Smooth muscle cell of the coronary artery (primary cell): ENCODE measurements at places on chromosomes 3 and 15. TPM values are rescaled to one million over a fixed set of nuclear protein-coding genes. Genes with fewer than 3 reads are reported as not detected.

Gene INSYN1
- 0.45 and 20.1 TPM in 2 replicates for total RNA-seq

Gene SERPINI1
- 0.68 and 1.4 TPM in 2 replicates for total RNA-seq

Gene FOXL2NB
- under 0.01 and 4.2 TPM in 2 replicates for total RNA-seq

Gene APOD
- 0.08 and 11.8 TPM in 2 replicates for total RNA-seq

Gene TUSC7
- not detected in 2 replicates for total RNA-seq

Gene SCAANT1
- not detected in 2 replicates for total RNA-seq

Gene NR1D2
- total RNA-seq, result 20.1 and 32.1 TPM in 2 replicates

Gene TOPAZ1
- not detected in 2 replicates for total RNA-seq

Gene PRTG
- total RNA-seq, result 0.70 and 2.0 TPM in 2 replicates

Gene SGO1
- total RNA-seq, result 1.7 TPM in 1 of 2 replicates, not detected in the other

Gene ALPK3
- total RNA-seq, result 0.12 and 7.7 TPM in 2 replicates

Gene CCR9
- not detected in 2 replicates for total RNA-seq

Gene KNG1
- total RNA-seq, result not detected in 2 replicates

Gene NANOGP8
- not detected in 2 replicates for total RNA-seq

Gene GUCA1C
- not detected in 2 replicates for total RNA-seq

Gene FAM81A
- 0.35 TPM in 1 of 2 replicates, not detected in the other for total RNA-seq

Gene ITGB5
- 339 and 499 TPM in 2 replicates for total RNA-seq

Gene ATXN7
- total RNA-seq, result 6.3 and 8.3 TPM in 2 replicates

Gene PARL
- total RNA-seq, result 27.0 and 46.9 TPM in 2 replicates

Gene CCDC14
- total RNA-seq, result 16.4 and 19.4 TPM in 2 replicates

Gene ARRDC4
- 6.7 and 17.4 TPM in 2 replicates for total RNA-seq

Gene INKA1
- 5.7 and 10.2 TPM in 2 replicates for total RNA-seq

Gene OGG1
- total RNA-seq, result 15.6 and 19.8 TPM in 2 replicates

Gene SAMMSON
- total RNA-seq, result not detected in 2 replicates

Gene ATP10A
- 4.4 and 5.5 TPM in 2 replicates for total RNA-seq

Gene ARHGEF26
- total RNA-seq, result 0.12 and 1.9 TPM in 2 replicates

Gene DNAH1
- total RNA-seq, result 1.7 and 8.3 TPM in 2 replicates

Gene CEP97
- total RNA-seq, result 8.6 and 9.7 TPM in 2 replicates

Gene CCR2
- under 0.01 TPM in 1 of 2 replicates, not detected in the other for total RNA-seq

Gene P3H2
- 0.47 and 2.6 TPM in 2 replicates for total RNA-seq

Gene RTP3
- total RNA-seq, result not detected in 2 replicates

Gene GCNT3
- total RNA-seq, result 0.23 TPM in 1 of 2 replicates, not detected in the other

Gene KLHL40
- not detected in 2 replicates for total RNA-seq

Gene CYP1A2
- not detected in 2 replicates for total RNA-seq

Gene GPR62
- total RNA-seq, result under 0.01 TPM in 1 of 2 replicates, not detected in the other

Gene ZNF662
- 0.47 and 0.60 TPM in 2 replicates for total RNA-seq

Gene SEMA6D
- total RNA-seq, result 2.3 and 14.9 TPM in 2 replicates

Gene FBN1
- total RNA-seq, result 1,221 and 1,470 TPM in 2 replicates

Gene CLCN2
- total RNA-seq, result 1.7 and 3.5 TPM in 2 replicates

Gene AEN
- 54.8 and 68.2 TPM in 2 replicates for total RNA-seq

Gene TM4SF18
- total RNA-seq, result 0.15 and 2.5 TPM in 2 replicates

Gene CCR3
- total RNA-seq, result 0.94 TPM in 1 of 2 replicates, not detected in the other
